ENCODE measurements at places on chromosomes 3 and 15. TPM values are rescaled to one million over a fixed set of nuclear protein-coding genes. Genes with fewer than 3 reads are reported as not detected.

Gene AADACL2
- not detected for total RNA-seq

GRCh38 chr3:94990952-94991705 is 928.3 kb downstream of the NSUN3 start:
- no peak for DNase-seq

DNA sequence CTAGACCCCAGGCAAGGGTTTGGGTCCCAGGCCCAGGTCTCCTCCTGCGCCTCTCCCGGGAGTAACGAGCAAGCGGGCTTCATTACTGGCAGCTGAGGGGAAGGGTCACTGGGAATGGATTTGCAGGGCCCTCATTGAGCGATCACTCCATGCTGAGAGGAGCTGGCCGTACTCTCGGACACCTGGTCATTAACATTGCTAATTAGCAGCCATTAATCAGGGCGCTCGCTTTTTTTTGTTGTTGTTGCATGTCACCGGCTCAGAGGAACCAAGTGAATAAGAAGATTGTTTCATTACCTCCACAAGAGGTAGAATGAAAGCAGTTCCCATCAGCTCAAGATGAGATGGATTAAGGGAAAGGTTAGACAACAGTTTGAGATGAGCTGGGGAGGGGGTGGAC is 293.0 kb upstream of the ATP11B start:
- DNase-seq = no peak

DNA sequence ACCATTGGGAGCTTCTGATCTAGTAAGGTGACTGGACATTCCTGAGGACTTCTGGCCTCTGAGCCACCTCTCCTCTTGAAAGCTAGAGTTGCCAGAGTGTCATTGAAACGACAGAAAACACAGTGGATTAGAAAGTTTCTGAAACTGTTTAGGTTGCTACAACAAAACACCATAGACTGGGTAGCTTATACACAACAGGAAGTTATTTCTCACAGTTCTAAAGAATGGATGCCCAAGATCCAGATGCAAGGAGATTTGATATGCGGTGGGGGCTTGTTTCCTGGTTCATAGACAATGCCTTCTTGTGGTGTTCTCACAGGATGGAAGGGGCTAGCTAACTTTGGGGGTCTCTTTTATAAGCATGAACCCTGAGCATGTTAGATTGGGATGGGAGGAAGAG is 43.3 kb upstream of the ZNF385D start:
- no peak for DNase-seq

DNA sequence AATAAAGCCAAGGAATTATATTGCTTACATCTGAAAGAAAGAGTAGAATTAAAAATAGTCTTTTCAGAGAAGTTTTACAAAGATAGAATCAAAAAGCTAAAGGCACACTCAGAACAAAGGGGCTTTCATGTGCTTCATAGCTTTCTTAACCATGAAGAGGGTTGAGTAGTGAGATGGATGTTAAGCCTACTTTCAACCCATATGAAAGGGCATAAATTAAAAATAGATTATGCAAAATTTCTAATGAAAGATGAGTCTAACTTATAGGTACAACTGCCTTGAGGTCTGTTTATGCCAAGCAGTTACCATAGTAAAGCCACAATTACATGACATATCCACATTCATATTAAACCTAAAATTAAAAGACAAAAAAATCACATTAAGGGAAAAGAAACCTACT is 223.3 kb upstream of the ARHGEF26 start:
- DNase-seq = no peak

DNA sequence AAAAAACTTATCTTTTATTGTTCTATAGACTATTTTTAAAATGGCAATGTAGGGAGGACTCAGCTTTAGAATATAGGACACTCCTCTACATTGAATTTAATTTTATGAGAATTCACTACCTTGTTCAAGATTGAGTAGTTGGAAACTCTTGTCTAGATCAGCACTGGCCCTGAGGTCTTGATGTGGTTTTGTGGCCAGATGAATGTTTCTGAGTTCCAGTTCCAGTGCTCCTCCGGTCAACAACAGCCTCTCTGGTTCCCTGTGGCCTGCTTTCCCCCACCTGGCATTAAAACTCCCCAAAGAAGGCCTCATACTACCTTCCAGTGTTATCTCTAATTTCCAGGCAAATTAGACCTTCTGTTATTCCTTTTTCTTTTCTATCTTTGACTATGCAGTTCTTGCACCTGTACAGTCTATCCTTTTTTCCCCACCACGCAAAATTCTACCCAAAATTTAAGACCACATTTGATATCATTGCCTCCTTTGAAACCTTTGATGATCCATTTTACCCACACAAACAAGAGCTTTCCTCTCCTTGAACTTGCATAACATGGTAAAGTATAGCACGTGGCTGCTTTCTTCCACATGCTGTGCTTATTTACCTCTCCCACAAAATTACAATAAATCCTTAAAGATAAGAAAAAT is 9.6 kb upstream of the ANP32A start:
- no peak for DNase-seq

DNA sequence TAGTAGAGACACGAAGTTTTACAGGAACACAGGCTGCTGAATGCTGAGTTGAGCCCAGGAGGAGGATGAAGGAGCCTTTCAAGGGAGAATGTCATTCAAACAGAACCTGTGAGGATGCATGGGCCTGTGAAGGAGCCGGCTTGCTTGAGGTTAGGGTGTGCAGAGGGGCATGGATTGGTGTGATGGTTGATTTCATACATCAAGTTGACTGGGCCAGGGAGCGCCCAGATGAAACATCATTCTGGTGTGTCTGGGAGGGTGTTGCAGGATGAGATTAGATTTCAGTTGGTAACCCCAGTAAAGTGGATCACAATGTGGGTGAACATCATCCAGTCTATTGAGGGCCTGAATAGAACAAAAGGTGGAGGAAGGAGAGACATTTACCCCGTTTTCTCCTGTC is 243.6 kb downstream of the EDEM1 start:
- DNase-seq = no peak

Gene COL6A6
- 0.21 TPM for total RNA-seq

All from Daoy (cell line).